ENCODE measurements at places on chromosomes 5 and 9.

DNA sequence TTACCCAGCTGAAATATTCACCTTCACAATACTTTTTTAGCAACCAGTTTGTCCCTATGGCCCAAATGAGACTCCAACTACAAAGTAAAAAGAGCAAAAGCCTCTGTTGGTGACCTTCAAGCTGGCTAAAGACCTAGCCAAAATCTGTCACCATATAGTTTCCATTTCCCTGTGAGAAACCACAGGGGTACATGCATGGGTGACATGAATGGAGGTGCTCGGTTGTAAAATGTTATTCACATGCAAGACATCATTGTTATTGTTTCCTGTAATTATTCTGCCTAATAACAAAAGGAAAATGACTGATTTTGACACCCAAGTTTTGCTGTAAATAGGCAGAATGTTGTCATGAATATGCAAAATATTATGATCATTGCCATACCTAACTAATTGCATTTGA lies 285.3 kb downstream of the ZNF608 start:
- no peak for DNase-seq

DNA sequence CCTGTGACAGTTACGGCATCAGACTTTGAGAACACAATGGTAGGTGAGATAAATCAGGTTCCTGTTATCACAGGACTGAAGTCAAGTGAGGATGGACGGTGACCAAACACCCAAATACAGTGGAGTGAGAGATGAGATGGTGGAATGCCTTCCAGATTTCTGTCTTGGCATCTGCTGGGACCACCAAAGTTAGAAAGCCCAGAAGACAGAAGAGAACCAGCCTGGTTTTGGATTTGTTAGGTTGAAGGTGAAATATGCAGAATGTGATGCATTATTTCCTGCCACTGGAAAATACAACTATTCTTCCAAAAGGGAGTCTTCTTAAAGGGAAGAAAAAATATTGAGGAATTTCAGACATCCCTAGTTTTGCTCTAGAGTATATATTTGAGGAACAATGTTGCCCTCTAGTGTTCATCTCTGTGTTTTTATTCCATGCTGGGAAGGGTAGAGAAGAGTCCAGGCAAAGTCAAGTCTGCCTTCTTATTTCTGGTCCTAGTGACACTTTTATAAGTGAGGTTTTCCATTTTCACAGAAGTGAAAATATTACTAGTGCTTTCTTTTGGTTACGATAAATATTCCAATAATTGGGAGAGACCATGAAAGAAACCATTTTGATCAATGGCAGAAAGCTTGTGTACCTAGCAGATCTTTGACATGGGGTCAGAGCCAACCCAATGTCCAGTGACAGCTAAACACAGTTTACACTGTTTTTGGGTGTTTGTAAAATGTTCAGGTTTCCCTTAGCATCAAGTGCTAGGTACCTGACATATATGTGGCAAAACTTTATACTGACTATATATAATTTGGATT lies 142.3 kb upstream of the ANKH start:
- DNase-seq: no peak

DNA sequence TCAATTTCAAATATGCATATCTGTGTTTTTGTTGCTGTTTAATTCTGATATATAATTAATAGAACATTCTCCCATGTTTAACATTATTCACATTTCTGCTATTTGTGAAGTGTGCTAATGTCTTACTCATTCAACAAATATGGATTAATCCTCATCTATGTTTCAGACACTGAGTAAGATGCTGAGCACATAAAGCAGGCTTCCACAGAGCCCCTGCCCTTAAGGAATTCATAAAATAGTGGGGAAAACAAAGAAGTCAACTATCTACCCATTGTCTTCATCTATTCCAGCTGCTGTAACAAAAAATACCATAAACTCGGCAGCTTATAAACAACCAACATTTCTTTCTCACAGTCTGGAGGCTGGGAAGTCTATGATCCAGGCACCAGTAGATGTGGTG lies 333.3 kb downstream of the SEMA5A start:
- DNase-seq: no peak

DNA sequence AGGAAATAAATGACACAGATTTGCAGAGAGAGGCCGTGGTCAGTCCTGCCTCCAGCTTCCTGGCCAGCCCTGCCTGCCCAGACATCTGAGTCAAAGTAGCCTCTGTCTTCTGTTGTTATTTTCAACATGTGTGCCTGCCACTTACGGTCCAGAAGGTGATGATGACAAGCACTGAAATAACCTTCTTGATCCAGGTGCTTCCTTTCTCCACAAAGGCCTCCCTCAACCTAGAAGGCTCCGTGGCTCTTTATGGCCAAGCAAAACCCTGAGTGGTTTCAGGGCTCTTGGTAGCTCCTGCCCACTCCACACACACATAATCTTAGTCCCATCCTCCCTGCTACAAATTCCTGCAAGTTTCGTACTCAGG lies 34.1 kb upstream of the SLC6A19 start:
- peak; percentile 7 for DNase-seq

- no peak for DNase-seq
Measured at GRCh38 chr9:72065076-72065475, 4.7 kb upstream of the C9orf57 start.

GRCh38 chr9:72037571-72037970 lies 22.8 kb downstream of the C9orf57 start:
- no peak for DNase-seq

DNA sequence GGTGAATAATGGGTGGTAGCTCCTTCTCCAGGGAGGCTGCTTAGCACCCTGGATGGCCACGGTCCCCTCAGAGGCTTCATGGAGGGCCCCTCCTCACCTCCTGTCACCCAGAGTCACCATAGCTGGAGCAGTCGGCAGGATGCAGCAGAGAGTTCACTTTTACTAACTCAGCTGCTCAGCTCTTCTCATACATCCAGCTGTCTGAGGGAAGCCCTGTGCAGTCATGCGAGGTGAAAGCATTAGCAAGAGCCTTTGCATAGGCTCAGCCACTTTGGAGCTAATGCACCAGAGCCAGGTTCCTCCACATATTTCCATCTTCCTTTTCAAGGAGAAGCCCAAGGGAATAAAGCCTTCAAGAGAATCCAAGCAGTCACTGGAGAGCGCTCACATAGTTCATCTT lies 499.2 kb downstream of the BNC2 start:
- no peak for DNase-seq

DNA sequence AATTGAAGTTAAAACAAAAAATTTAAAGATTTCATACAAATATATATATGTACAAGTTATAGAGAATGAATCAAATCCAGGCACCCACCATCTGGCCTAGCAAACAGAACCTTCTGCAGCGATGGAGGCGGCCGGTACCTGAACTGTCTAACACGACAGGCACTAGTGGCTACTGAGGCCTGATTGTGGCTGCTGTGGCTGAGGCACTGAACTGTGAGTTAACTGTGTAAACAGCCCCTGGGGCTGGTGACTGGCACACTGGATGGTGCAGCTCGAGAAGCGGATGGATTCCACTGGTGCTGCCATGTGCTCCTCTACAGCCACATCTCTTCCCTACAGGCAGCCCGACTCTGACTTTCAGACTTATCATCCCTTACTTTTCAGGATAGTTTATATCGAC lies 82.4 kb downstream of the RAPGEF1 start:
- no peak for DNase-seq

DNA sequence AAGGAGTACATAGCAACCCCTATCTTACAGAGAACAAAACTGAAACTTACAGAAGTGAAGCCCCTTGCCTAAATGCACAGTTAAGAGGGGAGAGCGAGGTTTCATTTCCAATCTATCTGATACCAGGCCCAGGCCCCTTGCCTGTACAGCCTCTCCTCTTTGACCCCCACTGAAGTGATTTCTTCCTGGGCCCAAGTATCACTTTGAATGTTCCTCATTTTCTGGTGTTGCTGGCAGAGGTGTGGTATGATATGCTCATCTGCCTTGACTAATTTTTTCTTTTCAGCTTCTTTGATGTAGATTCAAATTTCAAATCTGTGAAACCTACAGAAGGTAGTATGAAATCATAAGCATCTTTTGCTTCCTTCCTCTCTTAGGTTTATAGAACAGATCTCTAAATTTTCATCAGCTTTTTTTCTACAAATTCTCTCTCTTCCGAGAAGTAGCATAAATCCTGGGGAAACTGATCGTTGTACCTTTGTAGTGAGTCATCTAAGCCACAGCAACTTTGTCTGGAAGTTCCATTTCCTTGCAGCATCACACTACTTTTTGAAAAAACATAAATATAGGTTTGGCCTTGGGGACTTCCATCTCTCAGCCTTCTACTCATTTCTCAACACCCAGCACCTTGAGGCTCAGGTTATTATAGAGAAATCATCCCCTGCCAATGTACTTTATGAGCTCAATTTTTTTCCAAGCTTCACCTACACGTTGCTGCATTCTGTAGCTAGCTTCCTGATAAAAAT lies 402.4 kb upstream of the PTGER4 start:
- DNase-seq: no peak

DNA sequence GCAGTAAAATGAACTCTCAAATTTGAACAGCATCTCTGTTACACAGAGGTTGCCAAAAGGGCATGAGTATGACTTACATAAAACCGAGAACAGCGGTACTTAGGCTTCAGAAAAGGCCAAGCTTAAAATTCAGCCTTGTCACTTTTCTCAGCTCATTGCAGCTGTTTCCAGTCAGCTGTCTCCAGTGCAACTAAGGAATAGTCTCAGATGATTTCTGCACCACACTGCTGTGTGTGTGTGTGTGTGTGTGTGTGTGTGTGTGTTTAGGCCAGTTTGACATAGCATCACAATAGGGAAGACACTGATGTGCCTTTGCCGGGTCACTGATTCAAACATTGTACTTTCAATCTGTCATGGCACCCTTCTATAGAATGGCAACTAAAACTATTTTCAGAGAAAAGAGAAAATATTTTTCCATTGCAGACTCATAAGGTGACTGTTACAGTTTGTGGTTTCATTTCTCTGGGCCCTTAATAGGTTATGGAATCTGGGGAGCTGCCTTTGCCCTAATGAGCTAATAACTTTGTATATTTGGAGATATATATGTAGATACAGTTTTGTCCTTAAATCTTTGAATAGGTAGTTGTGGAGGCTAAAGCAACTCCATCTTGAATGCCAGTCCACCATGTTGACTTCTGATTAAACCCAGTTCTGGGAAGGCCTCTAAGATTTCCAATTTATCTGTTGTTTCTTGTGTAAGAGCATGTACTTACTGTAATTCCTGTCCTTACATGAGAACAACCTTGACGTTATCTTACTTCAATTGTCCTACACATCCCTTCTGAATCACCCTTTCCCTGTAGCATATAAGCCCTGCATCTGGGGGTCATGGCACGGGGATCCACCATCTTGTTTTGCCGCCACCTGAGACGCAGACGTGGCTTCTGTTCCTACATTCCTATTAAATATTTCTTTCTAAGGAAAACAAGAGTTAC lies 4.5 kb downstream of the LSM11 start:
- DNase-seq: no peak

- no peak for DNase-seq
Measured at GRCh38 chr9:7375013-7375511, 424.5 kb downstream of the DMAC1 start.

GRCh38 chr9:72025906-72026305 lies 34.5 kb downstream of the C9orf57 start:
- no peak for DNase-seq

GRCh38 chr5:34659168-34659567 lies 3.0 kb downstream of the RAI14 start:
- DNase-seq: no peak

DNA sequence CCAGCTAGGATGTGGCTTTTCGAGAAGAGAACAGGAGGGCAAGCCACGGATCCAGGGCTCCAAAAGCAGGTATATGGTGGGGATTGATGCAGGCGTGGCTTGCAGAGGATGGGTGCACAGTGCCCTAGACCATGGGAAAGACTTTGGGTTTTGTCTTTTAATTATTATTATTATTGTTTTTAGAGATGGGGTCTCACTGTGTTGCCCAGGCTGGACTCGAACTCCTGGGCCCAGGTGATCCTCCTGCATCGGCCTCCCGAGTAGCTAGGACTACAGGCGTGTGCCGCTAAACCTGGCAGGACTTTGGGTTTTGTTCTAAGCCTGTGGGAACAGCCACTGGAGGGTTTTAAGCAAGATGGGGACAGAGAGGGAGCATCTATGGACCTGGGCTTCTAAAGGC lies 152.0 kb downstream of the GAPVD1 start:
- DNase-seq: peak; percentile 32

DNA sequence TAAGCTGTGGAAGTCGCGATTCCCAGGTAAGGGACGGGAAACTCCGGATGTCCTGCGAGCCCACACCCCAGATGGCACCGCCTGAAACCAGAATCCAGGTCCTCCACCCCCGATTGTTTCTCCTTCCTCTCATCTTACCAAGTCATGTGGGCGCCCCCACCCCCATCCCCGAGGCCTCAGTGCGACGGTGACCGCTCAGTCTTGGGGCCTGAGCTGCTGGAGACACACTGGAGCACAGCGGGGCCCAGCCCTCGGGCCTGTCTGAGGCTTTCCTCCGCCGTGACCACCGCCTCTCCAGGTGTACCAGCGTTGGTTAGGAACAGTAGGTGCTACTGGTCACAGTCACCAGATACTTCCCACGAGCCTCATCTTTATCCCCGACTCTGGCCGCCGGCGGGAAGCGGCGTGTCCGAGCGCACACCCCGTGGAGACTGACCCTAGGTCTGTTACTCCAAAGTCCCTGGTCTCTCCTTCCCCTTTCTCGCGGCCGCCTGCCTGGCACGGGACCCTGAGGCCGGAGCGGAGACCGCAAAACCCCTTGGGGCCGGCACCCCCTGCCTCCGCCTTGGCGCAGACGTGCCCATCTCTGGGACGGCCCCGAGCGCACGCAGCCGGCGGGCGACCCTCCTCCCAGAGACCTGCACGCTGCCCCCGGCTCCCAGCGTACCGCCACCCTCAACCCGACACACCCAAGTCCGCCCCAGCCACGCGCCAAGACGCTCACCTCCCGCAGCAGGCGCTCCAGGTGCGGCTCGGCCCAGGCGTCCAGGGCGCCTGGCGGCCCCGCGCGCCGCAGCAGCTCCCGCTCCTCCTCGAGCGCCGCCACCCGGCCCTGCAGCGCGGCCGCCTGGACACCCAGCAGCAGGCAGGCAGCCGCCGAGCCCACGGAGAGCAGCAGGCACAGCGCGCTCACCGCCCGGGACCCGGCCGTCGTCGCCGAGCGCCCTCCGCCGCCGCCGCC lies 733 bp downstream of the COL23A1 start:
- DNase-seq: peak; percentile 66

GRCh38 chr5:95861221-95861863 lies 38.8 kb upstream of the GLRX start:
- DNase-seq: peak; percentile 73

DNA sequence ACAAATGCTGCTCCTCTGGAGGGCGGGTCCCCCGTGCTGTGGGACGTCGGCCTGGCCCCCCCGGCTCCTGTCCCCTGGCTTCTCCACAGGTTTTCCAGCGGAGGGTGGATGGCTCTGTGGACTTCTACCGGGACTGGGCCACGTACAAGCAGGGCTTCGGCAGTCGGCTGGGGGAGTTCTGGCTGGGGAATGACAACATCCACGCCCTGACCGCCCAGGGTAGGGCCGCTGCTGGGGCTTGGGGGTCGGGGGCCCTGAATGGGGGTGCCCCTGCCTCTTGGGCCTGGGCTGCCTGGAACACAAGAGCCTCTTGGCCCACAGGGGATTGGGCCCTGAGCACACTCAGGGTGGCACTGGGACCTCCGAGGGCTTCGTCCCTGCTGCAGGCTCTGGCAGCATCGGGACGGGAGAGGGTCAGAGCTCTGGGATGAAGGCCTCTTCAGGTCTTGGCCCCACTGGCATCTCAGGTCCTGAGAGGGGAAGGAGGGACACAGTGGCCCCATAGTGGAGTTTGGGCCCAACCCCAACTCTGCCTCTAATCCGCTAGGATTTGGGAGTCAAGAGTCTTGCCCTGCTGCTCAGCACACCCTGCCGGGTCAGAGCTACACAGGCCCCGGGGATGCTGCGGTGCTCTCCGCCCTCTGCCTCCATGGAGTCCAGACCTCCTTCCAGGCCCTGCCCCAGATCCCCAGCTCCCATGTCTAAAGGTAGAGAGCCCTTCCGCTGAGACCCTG lies 5.2 kb downstream of the FCN2 start:
- DNase-seq: no peak

- DNase-seq: peak; percentile 40
Measured at GRCh38 chr5:148482196-148482595, 98.4 kb downstream of the FBXO38 start.
